ENCODE measurements at places on chromosomes 11 and 22. TPM values are rescaled to one million over a fixed set of nuclear protein-coding genes. Genes with fewer than 3 reads are reported as not detected.

DNA sequence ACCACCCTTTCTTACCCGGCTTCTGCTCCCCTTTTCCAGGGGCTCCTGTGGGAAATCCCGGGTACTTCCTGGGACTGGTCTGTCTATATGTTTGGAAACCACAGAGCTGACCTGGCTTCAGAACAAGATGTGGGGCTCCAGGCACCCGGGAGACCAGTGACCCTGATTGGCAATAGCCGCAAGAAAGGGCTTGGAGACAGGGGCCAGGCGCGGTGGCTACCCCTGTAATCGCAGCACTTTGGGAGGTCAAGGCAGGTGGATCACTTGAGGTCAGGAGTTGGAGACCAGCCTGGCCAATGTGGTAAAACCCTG is 3.2 kb upstream of the NEAT1 start:
- no peak for DNase-seq

DNA sequence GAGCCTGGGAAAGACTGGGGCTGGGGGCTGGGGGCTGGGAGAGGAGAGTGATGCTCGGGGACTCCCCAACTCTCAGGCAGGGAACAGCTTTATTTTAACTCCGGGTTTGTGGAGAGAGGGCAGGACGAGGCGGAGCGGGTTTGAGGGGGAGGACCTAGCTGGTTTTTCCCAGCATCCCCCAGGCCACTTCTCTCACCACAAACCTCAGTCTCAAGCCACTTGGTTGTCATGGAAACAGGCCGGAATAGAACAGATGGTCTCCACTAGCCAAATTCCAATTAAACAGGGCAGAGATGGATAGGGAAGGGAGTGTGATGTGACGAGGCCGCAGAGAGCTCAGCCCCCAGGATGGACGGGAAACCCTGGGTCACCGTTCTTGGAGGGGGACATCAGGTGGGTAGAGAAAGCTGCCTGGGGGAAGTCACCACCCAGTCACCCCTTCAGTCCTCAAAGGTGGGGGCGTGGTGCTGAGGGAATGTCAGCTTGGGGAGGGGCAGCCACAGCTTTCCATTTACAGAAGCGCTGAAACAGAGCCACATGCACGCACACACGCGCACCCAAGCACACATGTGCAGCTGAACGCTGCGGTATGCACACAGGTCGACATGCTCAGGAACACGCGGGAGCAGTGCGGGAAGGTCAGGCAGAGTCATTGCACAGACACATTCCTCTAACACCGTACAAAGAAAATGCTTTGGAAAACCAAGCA is 19.2 kb downstream of the NECTIN1 start:
- DNase-seq: peak; percentile 95

- DNase-seq: peak; percentile 21
Observed at GRCh38 chr11:12973528-12974181, 35.5 kb upstream of the RASSF10 start.

DNA sequence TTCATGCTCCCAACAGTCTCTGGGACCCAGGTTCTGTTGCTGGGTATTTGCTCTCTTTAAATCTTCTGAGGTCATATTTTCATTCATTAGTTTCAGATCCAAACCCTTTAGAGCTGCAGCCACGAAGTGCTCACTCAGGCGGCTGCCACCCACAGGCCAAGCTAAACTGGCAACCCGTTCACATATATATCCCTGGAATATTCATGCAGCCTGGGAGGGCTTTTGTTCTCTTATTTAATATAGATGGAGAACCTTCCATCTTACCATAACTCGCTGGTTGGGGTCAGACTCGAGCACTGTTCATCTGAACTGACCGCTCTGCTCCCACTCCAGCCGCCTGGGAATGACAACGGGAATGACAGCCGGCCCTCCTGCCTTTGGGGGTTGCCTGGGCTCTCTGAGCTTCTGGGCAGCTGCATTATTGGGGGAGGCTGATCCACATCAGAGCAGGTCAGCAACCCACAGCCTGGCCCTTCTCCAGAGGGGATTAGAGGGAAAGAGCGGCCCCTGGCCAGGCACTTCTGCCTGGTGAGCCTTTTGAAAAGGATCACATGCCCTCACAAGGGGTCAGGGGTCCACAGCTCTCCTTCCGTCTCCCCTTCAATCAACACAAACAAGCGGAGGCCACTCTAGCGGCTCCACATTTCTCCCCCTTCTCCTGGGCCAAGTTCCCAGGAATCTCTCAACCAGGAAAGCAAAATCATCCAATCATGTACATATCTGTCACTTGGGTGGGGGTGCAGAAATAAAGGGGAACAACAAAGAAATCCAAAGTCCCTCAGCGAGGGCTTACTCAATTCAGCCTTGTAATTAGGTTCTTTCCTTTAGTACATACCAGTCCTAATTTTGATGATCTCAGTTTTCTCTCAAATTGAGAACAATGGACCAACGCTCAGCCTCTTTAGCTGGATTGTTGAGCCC is 11.8 kb downstream of the TMEM184B start:
- DNase-seq: peak; percentile 72

FAM181B gene
- polyA plus RNA-seq: 0.15 TPM

GRCh38 chr22:30562366-30562765 is 12.1 kb downstream of the GAL3ST1 start:
- no peak for DNase-seq

GRCh38 chr11:95520369-95521132 is 269.0 kb downstream of the FAM76B start:
- no peak for DNase-seq

RAB38 gene
- 3.9 TPM for polyA plus RNA-seq

GRCh38 chr11:111819161-111819828 is 52.1 kb downstream of the ALG9 start:
- DNase-seq: peak; percentile 89

DNA sequence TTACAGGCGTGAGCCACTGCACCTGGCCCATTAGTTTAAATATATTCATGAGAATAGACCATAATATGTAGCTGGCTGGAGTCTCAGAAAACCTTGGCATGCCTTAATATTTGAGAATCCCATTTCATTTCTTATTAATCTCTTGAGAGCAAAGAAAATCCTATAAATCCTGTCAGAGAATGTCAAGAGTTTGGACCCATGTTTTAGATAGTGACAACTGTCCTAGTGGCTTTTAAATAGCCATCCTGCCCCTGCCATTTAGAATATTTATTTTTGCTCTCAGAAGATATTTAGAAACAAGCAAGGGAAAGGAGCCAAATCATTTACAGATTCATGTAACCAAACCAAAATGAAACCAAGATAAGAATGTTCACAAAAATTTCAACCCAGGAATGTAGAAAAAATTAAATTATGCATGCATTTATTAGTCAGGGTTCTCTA is 107.2 kb downstream of the SWAP70 start:
- DNase-seq: peak; percentile 71

DNA sequence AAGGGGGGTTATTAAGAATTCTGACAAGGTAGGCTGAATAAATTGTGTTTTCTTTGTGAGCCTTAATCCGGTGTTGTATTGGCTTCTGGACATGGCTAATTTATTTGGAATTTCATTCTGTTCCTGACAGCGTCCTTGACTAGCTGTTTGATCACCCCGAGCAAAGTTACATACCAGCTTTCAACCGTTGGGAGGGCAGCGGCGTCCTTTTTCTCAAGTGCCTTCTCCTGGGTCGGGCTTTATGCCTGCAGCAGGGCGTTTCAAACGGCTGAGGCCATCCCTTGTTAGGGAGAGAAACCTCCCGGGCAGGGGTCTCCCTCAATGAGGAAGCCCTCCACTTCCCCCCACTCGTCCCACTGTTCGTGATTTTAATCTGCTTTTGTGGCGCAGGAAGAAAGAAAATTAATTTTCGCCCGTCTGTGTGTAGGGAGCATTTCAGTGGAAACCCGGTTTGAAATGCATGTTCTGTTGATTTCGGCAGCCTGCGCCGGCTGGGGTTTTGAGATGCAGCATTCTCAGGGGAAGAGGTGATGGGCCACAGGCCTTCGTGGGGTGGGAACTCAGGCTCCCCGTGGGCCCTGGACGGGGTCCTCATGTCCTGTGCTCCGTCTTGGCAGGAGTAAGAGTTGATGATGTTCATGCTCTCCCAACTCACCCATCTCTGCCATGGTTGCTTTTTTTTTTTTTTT is 2.9 kb upstream of the SMIM38 start:
- DNase-seq: no peak

GRCh38 chr11:79119491-79120284 is 321.1 kb downstream of the TENM4 start:
- peak; percentile 64 for DNase-seq

CATSPER1 gene
- polyA plus RNA-seq: 0.16 TPM

APOL6 gene
- polyA plus RNA-seq: 1.9 TPM

DNA sequence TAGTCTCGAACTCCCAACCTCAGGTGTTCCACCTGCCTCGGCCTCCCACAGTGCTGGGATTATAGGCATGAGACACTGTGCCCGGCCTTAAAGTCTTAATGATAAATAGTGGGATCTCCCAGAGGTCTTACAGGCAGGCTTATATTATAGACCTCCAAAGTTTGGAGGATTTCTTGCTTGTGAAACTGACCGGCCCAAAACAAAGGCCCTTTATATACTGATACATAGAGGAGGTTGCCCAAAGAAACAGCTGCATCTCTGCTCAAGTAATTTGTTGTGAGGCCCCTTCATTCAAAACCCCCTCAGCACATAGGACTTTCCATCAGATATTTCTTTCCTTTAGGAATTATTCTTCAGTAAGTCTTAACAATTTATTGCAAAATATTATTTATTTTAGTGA is 27.4 kb upstream of the RDX start:
- peak; percentile 35 for DNase-seq

SAA1 gene
- polyA plus RNA-seq: not detected

CARD18 gene
- not detected for polyA plus RNA-seq

C11orf86 gene
- not detected for polyA plus RNA-seq

DNA sequence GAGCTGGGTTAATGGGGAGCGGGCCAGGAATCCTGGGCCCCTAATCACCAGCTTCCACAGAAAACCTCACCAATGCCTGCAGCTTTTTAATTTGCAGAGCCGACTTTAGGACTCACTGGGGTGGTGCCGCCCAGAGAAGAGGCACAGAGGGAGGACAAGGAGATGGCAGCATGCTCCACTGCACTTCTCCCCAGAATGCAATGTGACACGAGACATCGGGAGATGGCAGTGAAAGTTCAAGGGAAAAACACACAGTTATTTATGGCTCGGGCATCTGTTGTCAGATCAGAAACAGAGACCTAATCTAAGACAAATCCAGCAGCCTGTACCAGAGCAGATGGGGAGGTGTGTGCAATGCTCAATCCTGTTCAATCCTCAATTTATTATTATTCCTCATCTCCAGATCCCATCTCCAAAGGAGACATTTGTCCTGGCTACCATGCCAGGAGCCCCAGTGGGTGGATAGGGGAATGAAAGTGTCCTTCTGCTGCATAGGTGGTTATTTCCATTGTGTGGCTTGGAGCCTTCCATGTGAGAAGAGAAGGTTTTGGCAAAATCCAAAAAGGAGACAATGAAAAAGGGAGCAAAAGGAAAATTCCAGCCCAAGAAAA is 250.0 kb downstream of the NXPE2 start:
- DNase-seq: no peak

DNA sequence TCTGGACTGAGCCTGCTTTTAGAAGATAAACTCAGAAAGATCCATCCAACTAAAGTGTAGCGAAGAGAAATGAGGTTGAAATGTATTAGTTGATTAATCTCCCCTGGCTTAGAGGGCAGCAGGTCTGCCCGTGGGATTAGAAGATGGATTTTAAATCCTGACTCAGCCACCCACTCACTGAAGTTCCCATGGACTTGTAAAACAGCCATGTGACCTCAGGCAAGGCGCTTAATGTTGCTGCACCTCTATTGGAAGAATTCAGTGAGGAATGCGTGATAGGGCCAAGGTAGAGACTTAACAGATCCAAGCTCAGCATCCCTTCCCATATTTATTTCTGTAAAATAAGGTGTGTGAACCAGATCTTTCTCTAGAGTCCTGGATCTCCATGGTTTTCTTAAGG is 45.1 kb upstream of the ELF5 start:
- no peak for DNase-seq

- no peak for DNase-seq
Observed at GRCh38 chr11:2328021-2328420, 26.2 kb downstream of the TSPAN32 start.

DNA sequence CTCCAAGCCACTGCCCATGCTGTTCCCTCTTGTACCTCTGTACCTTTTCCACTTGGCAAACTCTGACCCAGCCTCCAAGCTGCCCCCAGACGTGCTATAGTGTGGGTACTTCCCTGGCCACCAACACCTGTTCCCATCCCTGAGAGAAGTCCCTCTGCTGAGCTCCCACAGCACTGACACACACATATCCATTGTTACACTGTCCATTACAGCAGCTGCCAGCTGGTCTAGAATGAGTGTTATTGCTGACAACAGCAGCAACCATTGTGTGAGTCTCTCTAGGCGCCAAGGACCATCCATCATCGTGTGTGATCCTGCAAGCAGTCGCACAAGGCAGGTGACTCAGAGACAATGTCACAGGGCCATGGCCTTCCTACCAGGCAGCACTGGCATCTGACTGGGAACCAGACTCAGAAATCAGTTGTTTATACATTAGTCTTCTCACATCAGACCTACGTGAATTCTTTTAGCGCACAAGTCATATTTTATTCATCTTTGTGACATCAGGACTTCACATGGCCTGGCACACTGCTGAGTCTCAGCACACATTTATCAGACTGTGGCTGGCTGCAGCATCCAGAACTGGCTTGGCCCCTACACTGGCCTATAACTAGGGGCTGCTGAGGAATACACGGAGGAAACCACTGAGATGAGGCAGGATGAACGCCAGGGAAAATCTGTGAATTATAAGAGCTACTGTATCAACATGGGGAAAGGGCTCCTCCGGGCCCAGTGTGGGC is 56.4 kb downstream of the SGSM3 start:
- peak; percentile 82 for DNase-seq

TRIM22 gene
- polyA plus RNA-seq: 9.3 TPM

DNA sequence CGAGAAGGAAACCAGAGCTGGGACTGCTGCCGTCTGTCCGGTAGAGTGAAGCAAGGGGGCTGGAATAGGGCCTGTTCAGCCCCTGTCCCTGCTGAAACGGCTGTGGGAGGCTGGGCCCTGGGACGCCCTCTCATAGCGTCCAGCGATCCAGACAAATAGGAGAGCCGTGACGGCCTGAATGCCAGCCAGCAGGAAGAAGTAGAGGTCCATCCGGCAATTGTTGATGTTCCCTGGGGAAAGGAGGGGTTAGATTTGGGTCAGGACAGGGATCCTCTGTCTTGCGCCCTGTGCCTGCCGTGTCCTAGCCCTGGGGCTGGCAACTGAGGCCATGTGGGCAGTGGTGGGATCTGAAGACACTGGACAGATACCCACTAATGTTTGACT is 12.9 kb downstream of the TMEM132A start:
- DNase-seq: peak; percentile 31

GRCh38 chr11:132621976-132622580 is 910.2 kb downstream of the OPCML start:
- no peak for DNase-seq
